ENCODE measurements at places on chromosomes 3 and 15.

DNA sequence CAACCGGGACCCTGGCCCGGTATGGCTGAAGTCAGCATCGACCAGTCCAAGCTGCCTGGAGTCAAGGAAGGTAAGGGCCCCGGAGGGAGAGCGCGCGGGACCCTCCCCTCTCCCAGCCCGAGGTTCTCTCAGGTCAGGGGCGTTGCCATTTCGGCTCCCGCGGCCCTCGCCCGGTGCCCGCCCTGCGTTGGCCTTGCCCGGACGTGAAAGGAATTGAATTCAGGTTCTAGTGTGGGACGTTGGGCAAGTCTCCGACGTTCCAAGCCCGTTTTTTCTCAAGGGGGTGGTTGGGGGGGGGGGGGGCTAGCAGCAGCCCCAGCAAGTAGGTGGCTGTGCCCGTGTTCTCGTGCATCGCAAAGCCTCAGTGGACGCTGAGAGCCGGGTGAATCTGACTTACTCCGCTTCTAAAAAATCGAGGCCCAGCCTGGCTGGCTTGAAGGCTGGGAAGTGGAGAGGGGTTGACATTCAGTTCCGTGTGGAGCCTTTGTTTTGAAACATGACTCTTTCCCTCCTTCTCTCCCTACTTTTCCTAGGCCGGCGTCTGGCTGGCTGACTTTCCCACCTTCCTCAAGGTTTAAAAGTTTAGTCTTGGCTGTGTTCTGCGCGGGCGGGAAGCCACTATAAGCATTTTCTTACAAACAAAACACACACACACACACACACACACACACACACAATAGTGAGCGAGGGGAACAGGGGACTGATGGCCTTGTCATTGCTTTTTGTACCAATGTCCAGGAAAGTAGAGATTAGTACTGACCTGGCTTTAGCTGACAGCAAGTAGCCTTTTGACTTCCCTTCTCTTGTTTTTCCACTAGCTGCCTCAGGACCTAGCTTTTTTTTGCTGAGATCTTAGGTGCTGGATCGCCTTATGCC lies at the start of gene UTS2B:
Gene UTS2B (minus strand): TSS at position 873 of the 876 bp plus-strand sequence. CDS start 48,337 bp downstream, outside the sequence.
- DNase-seq, result no peak

- no peak for DNase-seq
These were observed 19.3 kb downstream of the IGF1R start for GRCh38 chr15:98667521-98668179.

DNA sequence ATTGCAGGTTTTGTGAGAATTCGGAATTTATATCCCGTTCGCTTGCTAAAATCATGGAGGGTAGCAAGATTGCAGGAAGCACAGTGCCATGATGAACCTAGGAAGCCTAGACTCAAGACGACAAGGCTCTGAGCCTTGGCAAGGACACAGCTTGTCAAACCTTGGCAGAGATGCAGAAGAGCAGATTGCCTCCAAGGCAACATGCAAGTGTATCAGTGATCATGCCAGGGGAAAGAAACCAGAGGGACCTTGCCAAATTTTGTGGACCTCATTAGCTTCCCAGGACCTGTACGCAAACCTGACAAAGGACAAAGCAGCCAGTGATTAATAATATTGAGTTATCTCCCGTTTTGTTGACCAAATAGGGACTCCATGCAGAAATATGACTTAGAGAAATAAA lies 159.7 kb downstream of the GOLIM4 start:
- no peak for DNase-seq

- DNase-seq, result no peak
These were observed 56.7 kb downstream of the MYO1E start for GRCh38 chr15:59315914-59316451.

GRCh38 chr3:123750659-123751420 lies 133.3 kb downstream of the MYLK start:
- DNase-seq, result no peak

DNA sequence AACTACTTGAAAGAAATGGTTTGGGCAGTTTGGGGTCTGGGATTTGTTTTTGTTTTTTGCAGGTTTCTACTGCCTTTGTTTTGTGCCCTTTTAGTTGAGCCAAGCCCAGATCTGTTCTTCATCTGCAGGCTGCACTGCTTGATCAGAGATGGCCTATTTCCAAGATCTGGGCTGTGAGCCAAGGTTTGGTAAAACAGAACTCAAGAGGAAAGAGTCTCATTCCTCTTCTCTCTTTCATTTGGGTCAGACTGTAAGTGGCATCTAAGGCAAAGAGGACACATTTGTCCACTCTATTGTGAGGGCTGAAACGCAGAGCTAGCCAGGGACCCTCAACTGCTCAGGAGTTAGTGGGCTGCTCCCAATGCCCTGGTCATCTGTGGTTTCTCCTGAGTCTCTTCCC lies 104.4 kb upstream of the UBE3A start:
- peak; percentile 19 for DNase-seq

DNA sequence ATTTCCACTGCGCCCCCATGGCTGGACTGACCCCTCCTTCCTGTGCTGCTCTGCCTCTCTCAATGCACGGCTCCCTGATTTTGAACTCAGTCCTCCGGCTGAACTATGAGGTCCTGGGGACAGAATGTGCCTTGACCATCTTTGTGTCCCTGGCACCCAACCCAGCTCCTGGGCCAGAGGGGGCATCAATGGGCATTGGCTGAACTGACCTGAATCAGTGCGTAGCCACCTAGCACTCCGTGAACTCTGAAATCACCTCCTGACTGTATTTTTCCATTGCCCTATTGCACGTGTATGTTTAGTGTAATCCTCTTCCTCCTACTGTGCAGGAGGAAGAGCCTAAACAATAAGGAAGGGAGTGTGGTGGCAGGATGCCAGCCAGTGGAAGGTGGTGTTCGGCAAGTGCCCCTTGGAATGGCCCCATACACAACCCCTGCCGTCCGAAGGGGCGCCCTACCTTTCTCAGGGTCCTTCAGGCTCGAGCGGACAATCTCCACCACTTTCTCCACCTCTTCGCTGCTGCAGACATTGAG lies 33.5 kb downstream of the BDH1 start:
- no peak for DNase-seq

DNA sequence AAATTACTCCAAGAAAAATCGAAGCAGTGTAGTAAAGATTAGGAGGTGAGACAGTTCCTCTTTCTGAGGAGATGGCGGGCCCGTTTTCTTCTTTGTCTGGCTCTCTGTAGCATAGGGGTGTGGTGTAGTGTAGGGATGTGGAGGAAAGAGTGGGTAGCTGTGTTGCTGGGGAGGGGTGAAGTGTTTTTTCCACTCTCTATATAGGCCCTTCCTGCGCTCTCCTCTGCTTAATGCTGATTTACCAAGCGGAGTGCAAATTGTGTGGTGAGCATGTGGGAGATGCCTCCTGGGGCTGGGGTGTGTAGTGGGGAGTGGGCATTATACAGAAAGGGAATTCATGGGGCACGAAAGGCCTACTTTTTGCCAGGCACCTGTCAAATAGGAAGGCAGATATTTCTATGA lies 94.9 kb downstream of the ST6GAL1 start:
- DNase-seq, result peak; percentile 25

DNA sequence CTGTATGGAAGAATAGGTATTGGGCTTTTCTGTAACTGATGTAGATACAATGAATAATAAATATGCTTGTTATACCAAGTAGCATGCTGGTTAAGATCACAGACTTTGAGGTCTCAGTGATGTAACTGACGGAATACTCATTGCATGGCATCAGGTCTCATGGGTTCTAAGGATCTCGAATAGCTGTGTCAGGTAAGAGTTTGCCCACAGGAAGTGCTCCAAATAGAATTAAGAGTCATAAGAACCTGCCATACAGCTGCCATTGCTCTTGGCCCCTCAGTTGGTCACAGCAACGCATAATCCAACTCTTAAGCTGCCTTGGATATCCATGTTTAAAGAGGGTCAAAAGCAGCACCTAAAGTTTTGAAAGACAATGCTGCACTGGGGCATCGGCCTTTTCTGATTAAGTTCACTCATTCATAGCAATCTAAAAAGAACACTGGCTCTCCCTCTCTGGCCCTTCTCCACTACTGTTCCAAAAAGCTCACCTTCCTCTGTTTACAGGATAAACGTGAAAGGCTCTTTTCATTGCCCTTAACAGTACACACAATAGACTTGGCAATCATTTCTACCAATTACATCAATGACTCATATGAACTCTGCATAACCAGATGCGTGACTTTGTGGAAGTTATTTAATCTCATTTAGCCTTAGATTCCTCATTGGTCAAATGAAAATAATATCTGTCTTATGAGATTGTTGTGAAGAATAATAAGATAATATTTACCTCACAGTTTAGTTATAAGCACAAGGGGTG lies 74.6 kb downstream of the ZBTB20 start:
- no peak for DNase-seq

- no peak for DNase-seq
These were observed 699.4 kb downstream of the ZPLD1 start for GRCh38 chr3:103134023-103134724.

- DNase-seq, result peak; percentile 23
These were observed 14.1 kb upstream of the CXCR6 start for GRCh38 chr3:45929042-45929679.

GRCh38 chr3:114942773-114943172 lies 204.3 kb downstream of the ZBTB20 start:
- DNase-seq, result no peak

DNA sequence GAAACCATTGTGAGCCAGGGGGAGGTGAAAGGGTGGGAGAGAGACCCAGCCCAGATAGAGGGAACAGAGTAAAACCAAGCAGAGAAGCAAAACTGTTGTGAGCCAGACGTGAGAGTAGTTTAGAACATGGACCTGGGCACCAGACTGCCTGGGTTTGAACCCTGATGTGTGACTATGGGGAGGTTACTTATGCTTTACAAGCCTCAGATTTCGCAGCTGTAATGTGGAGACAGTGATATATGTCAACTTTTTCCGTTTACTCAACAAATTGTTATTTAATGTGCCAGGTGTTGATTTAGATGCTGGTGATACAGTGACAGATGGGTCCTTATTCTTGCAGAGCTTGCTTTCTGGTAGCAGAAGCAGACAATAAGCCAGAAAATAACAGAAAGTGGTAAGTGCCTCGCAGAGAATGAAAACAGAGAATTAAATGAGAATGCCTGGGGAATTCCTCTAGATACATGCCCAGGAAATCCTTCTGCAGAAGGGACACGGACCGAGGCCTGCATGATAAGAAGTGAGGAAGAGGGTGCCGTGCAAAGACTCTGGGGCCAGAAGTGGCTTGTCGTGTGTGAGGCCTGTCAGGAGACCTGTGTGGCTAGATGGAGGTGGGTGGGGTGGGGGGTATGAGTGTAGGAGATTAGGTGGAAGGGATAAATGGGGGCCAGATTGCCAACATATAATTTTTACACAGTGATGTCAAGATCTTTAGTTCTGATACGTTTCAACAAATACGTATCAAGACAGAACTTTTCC lies 15.0 kb downstream of the KAT2B start:
- no peak for DNase-seq

DNA sequence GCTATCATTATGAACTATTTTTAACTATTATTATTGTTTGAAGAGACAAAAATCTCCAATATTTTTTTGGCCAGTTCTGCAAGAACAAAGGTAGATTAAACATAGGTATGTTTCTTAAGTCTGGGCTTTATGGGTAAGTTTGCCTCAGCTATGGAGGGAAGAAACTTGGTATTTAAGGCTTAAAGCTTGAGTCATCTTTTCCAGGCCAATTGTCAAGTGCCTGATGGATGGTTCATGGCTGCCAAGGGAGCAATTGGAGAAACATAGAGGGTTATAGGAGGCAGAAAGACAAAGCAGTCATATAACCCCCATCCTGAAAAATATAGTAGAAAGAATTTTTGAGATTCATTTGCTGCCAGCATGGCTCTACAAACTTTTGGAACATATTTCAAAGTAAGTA lies 7.2 kb upstream of the STAC start:
- no peak for DNase-seq

GRCh38 chr3:147419781-147420224 lies 10.6 kb downstream of the ZIC1 start:
- no peak for DNase-seq

- DNase-seq, result no peak
These were observed at the start of the genes MST1 and RNF123 for GRCh38 chr3:49689046-49689907. TSS of gene MST1 (minus strand) at chr3:49689474. CDS start at chr3:49688691, 783 bp downstream. TSS of gene RNF123 (plus strand) at chr3:49689557. CDS start at chr3:49691166, 1,609 bp downstream.

DNA sequence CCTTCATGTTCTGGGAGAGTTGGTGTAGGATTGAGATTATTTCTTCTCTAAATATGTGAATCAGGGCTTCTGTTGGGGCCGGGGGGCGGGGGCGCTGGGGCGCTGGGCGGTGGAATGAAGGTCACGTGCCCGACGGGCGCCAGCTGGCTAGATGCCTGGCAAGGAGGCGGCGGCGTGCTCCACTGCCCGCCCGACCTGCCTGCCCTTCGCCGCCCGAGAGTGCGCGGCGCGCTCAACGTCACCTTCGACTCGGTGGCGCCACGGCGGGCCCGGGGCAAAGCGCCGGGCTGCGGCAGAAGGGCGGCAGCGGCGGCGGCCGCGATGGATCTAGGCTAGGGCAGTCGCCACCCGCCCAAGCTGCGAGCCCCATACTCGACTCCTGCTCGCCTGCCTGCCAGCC lies 47.0 kb upstream of the LHFPL4 start:
- no peak for DNase-seq

- DNase-seq, result no peak
These were observed 4.1 kb downstream of the CCDC191 start for GRCh38 chr3:114052216-114052615.

- no peak for DNase-seq
These were observed 38.3 kb upstream of the RGMA start for GRCh38 chr15:93127286-93127685.

- no peak for DNase-seq
These were observed 18.1 kb downstream of the CX3CR1 start for GRCh38 chr3:39261726-39262125.

DNA sequence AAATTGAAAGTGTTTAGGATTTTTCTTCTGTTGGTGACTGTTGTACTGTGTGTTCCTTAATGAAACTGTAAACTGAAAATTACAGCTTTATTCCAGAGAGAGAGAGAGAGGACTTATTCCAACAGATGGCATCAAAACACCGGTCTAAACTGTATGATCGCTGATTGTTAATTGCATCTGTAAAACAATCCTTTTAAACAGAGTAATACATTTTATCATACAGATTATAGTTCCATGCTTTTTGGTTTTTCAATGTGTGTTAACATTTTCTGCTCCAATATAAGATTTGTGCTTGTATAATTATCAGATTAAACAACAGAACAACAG lies 289.7 kb upstream of the DNAJC19 start:
- DNase-seq, result no peak

GRCh38 chr3:117853923-117854668 lies 1144.5 kb downstream of the TUSC7 start:
- DNase-seq, result no peak

DNA sequence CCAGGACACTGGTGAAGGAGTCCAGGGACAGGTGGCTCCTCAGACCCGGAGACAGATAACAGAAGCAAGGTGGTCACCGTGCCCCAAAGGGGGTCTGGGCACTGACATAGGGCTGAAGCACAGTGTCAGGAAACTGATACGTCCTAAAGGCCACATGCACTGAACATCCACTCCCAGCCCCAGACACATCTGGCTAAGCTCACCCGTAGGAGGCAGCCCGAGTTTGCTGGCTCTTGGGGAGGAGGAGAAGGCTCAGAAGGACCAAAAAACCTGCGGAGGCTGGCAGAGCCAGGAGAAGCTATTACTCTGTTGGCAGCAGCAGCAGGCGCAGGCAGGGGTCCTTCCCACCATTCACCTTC lies 1.2 kb downstream of the CACNA2D2 start:
- no peak for DNase-seq
